HepG2 (cell line): ENCODE measurements at places on chromosomes 16 and 17. TPM values are rescaled to one million over a fixed set of nuclear protein-coding genes. Genes with fewer than 3 reads are reported as not detected.

- H3K27ac ChIP-seq = no peak overlapping the region
- H3K27me3 ChIP-seq = no peaks in the 10 kb centered on the region
Measured at GRCh38 chr16:46826631-46827030, 4.3 kb downstream of the C16orf87 start.

GRCh38 chr16:5549802-5550201 is 452.2 kb upstream of the EEF2KMT start:
- no peaks in the 10 kb centered on the region for H3K27me3 ChIP-seq
- H3K36me3 ChIP-seq = no peaks in the 10 kb centered on the region
- H3K4me1 ChIP-seq = no peaks in the 10 kb centered on the region
- H3K27ac ChIP-seq = no peak overlapping the region
- H3K4me3 ChIP-seq = no peak overlapping the region

ABCC12 gene
- 0.22 TPM in 1 of 2 replicates, not detected in the other for polyA plus RNA-seq

DNA sequence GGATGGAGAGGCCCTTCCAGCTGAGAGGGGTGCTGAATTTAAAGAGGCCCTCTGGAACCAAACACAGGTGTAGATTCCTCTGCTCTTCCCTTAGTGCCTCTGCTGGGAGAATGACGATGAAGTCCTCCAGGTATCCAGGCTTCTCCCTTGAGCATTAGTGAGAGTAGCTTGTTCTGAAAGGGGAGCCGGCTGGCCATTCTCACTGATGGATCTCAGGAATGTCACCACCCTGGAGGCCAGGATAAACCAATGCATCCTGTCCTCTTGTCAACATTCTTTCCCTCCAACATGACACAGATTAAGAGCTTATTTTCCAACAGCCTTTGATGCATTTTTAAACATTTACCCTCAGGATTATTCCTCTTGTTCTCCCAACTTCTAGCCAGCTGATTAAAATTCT is 325.5 kb downstream of the CA10 start:
- no peak overlapping the region for H3K27ac ChIP-seq
- no peak overlapping the region for H3K4me3 ChIP-seq
- H3K27me3 ChIP-seq = no peaks in the 10 kb centered on the region

NTN1 gene
- 0.03 and 0.05 TPM in 2 replicates for polyA plus RNA-seq

- H3K4me3 ChIP-seq = no peak overlapping the region
- no peak for DNase-seq
Measured at GRCh38 chr16:56108724-56109123, 82.6 kb upstream of the GNAO1 start.
